ENCODE measurements at places on chromosomes 4 and X.

GRCh38 chr4:182143822-182144625 is 99.2 kb upstream of the TENM3 start:
- H3K27ac ChIP-seq, result peak overlapping the region; percentile 51
- no peak for DNase-seq
- H3K4me1 ChIP-seq, result peaks cover 50% of the 10 kb centered on the region
- H3K36me3 ChIP-seq, result no peaks in the 10 kb centered on the region
- H3K27me3 ChIP-seq, result peaks cover 80% of the 10 kb centered on the region
- H3K4me3 ChIP-seq, result peak overlapping the region; percentile 44

- DNase-seq, result no peak
- no peaks in the 10 kb centered on the region for H3K4me1 ChIP-seq
- H3K4me3 ChIP-seq, result no peak overlapping the region
- no peaks in the 10 kb centered on the region for H3K36me3 ChIP-seq
These were observed 97.3 kb upstream of the DDIT4L start for GRCh38 chr4:100287534-100287933.

GRCh38 chr4:76087007-76087769 is 12.7 kb downstream of the ART3 start:
- H3K36me3 ChIP-seq, result no peaks in the 10 kb centered on the region
- no peak overlapping the region for H3K4me3 ChIP-seq
- DNase-seq, result no peak
- no peaks in the 10 kb centered on the region for H3K27me3 ChIP-seq
- no peak overlapping the region for H3K27ac ChIP-seq

GRCh38 chrX:11532291-11533078 is 133.2 kb downstream of the ARHGAP6 start:
- DNase-seq, result no peak
- H3K36me3 ChIP-seq, result no peaks in the 10 kb centered on the region
- H3K27me3 ChIP-seq, result no peaks in the 10 kb centered on the region
- H3K4me1 ChIP-seq, result no peaks in the 10 kb centered on the region
- H3K27ac ChIP-seq, result no peak overlapping the region

DNA sequence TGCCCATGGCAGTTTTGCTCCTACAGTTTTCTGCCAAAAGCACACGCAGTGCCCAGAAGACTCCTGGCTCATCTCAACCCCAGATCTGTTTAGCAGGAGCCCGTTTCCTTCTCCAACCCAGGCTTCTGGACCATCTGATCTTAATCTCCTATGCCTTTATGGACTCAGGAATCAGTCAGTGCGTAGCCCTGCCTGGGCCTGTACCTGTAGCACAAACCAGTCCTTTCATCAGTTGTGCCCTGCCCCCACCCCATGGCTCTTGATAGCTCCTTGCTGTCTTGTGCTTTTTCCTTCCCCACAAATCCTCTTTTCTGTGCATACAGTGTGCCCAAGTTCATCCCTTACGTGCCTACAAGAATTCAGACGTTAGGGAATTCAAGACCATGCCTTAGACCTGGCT is 1.5 kb downstream of the ZNF718 start:
- peaks cover 37% of the 10 kb centered on the region for H3K4me1 ChIP-seq
- no peaks in the 10 kb centered on the region for H3K27me3 ChIP-seq
- H3K4me3 ChIP-seq, result peak overlapping the region; percentile 83
- peak overlapping the region; percentile 93 for H3K27ac ChIP-seq

GRCh38 chrX:70208479-70208878 is 26.0 kb upstream of the AWAT1 start:
- no peak overlapping the region for H3K4me3 ChIP-seq
- no peak for DNase-seq
- H3K36me3 ChIP-seq, result no peaks in the 10 kb centered on the region
- no peaks in the 10 kb centered on the region for H3K27me3 ChIP-seq
- H3K4me1 ChIP-seq, result no peaks in the 10 kb centered on the region
- no peak overlapping the region for H3K27ac ChIP-seq

- no peaks in the 10 kb centered on the region for H3K4me1 ChIP-seq
- H3K36me3 ChIP-seq, result no peaks in the 10 kb centered on the region
- DNase-seq, result no peak
- H3K4me3 ChIP-seq, result no peak overlapping the region
- no peaks in the 10 kb centered on the region for H3K27me3 ChIP-seq
These were observed 34.0 kb upstream of the VEGFD start for GRCh38 chrX:15418041-15418706.

GRCh38 chrX:32867781-32868523 is 343.4 kb downstream of the DMD start:
- H3K27ac ChIP-seq, result no peak overlapping the region
- H3K4me1 ChIP-seq, result no peaks in the 10 kb centered on the region
- H3K27me3 ChIP-seq, result no peaks in the 10 kb centered on the region
- H3K4me3 ChIP-seq, result no peak overlapping the region
- no peaks in the 10 kb centered on the region for H3K36me3 ChIP-seq

- H3K36me3 ChIP-seq, result no peaks in the 10 kb centered on the region
- no peak overlapping the region for H3K4me3 ChIP-seq
- H3K4me1 ChIP-seq, result no peaks in the 10 kb centered on the region
- H3K27me3 ChIP-seq, result no peaks in the 10 kb centered on the region
- DNase-seq, result no peak
These were observed 183.2 kb upstream of the HS3ST1 start for GRCh38 chr4:11611868-11612267.

GRCh38 chrX:7318661-7319060 is 170.7 kb upstream of the PUDP start:
- DNase-seq, result no peak
- no peak overlapping the region for H3K4me3 ChIP-seq
- no peaks in the 10 kb centered on the region for H3K36me3 ChIP-seq
- no peaks in the 10 kb centered on the region for H3K27me3 ChIP-seq
- no peak overlapping the region for H3K27ac ChIP-seq
- H3K4me1 ChIP-seq, result no peaks in the 10 kb centered on the region

GRCh38 chr4:12146339-12146738 is 717.6 kb upstream of the HS3ST1 start:
- no peak overlapping the region for H3K4me3 ChIP-seq
- no peak for DNase-seq
- H3K4me1 ChIP-seq, result no peaks in the 10 kb centered on the region
- no peaks in the 10 kb centered on the region for H3K36me3 ChIP-seq
